Breast epithelium (tissue), 4 donors: ENCODE measurements at places on chromosomes 11 and 22. TPM values are rescaled to one million over a fixed set of nuclear protein-coding genes. Genes with fewer than 3 reads are reported as not detected.

CCDC116 gene
- total RNA-seq, result not detected

C22orf31 gene
- not detected for total RNA-seq

APOA5 gene
- total RNA-seq, result not detected

DNA sequence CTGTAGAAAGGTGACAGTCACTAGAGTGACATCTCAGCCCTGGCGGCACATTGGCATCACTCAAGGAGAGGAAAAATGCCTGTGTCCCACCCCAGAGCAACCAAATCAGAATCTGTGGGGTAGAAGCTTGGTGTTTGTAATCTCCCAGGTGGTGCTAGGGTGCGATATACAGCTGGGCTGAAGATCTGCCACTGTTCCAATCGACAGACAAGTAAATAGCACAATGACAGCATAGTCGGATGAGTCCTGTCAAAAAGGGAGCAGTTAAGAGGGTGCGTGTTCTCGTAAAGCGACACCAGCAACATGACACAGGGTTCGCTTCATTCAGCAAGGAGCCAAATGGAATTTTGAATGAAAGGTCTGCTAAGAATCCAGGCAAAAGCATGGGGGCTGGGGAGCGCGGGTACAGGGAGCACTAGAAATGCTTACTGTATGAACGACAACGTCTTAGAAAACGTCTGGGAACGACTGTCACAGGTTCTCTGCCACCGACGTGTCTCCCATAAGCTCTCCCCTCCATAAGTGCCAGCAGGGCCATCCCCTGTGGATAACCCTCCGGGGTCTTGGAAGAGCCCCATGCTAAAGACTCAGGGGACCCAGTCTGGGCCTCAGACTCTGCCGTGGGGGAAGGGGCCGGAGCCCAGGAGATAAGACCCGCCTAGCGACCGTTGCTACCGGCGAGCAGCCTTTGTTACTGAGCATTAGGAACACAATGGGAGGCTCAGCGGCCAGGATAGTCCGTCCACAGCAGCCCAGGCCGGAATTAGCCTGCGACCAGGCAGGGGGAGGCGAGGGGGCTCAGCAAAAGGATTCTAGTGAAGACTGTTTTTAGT is 20.8 kb downstream of the ADA2 start:
- no peaks in the 10 kb centered on the region for H3K27me3 ChIP-seq
- H3K27ac ChIP-seq, result no peak overlapping the region
- peak overlapping the region; percentile 36 for H3K4me3 ChIP-seq
- DNase-seq, result no peak

DNA sequence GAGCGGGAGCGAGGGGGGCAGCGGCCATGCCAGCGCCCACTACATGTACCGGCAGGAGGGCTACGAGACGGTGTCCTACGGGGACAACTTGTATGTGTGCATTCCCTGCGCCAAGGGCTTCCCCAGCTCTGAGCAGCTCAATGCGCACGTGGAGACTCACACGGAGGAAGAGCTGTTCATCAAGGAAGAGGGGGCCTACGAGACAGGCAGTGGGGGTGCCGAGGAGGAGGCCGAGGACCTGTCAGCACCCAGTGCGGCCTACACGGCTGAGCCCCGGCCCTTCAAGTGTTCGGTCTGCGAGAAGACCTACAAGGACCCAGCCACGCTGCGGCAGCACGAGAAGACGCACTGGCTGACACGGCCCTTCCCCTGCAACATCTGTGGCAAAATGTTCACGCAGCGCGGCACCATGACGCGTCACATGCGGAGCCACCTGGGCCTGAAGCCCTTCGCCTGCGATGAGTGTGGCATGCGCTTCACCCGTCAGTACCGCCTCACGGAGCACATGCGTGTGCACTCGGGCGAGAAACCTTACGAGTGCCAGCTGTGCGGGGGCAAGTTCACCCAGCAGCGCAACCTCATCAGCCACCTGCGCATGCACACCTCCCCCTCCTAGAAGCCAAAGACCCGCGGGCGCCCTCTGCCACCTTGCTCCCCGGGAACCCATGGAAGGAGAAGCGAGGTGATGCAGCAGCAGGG is 20.9 kb upstream of the TMEM191C start:
- DNase-seq, result no peak
- H3K4me3 ChIP-seq, result no peak overlapping the region
- no peaks in the 10 kb centered on the region for H3K4me1 ChIP-seq

- no peak overlapping the region for H3K4me3 ChIP-seq
- H3K36me3 ChIP-seq, result no peaks in the 10 kb centered on the region
- DNase-seq, result no peak
- no peaks in the 10 kb centered on the region for H3K27me3 ChIP-seq
Measured at GRCh38 chr11:11618973-11619435, 2.8 kb downstream of the GALNT18 start.

GRCh38 chr11:35082321-35083180 is 56.4 kb upstream of the CD44 start:
- H3K27ac ChIP-seq, result peak overlapping the region; percentile 66
- DNase-seq, result peak; percentile 41
- no peaks in the 10 kb centered on the region for H3K36me3 ChIP-seq
- no peaks in the 10 kb centered on the region for H3K27me3 ChIP-seq
- H3K4me1 ChIP-seq, result peaks cover 5% of the 10 kb centered on the region

DNA sequence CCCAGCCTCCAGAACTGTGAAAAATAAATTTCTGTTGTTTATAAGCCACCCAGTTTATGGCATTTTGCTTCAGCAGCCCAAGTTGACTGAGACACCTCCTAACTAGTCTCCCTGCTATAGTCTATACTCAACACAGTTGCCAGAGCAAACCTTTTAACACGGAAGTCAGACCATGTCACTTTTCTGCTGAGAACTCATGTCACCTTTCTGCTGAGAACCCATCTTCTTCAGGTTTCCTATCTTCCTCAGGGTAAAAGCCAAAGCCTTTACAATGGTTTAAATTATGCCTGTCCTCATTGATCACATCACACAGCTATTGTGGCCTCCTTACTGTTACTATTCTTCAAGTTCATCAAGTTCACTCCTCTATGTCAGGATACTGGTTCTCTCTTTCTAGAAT is 74.3 kb upstream of the SOX6 start:
- no peaks in the 10 kb centered on the region for H3K36me3 ChIP-seq
- no peak overlapping the region for H3K27ac ChIP-seq
- H3K27me3 ChIP-seq, result no peaks in the 10 kb centered on the region
- no peak overlapping the region for H3K4me3 ChIP-seq
- no peak for DNase-seq

DNA sequence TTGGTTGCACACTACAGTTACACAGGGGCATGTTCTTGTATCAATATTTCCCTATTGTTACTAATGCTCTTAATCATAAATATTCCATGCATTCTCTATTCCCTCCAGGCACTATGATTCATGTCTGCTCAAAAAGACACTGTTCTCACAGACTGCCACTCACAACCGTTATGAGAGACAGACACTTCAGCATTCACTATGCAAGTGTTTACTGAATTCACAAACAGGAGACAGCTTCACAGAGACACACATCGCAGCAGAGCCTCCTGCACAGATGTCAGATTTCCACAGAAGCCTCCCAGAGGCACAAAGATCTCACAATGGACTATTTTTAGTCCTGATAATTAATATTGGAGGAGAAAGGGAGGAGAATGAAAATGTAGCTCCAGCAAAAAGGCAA is 930.4 kb downstream of the OPCML start:
- H3K27me3 ChIP-seq, result no peaks in the 10 kb centered on the region
- H3K4me3 ChIP-seq, result no peak overlapping the region
- DNase-seq, result no peak
- no peaks in the 10 kb centered on the region for H3K4me1 ChIP-seq

- peaks cover 100% of the 10 kb centered on the region for H3K27me3 ChIP-seq
- H3K36me3 ChIP-seq, result no peaks in the 10 kb centered on the region
- H3K4me3 ChIP-seq, result no peak overlapping the region
Measured at GRCh38 chr11:31818425-31818755, 7.3 kb upstream of the PAX6 start.
